ENCODE measurements at places on chromosomes 7 and 10.
A peak's percentile ranks its signal among the peaks of the same experiment; 100 is the strongest.

GRCh38 chr7:92635538-92635937, 45.3 kb upstream of the FAM133B start:
- no peak for DNase-seq

- no peak for DNase-seq
Observed at GRCh38 chr10:86753638-86754434, 2.6 kb upstream of the BMPR1A start.

DNA sequence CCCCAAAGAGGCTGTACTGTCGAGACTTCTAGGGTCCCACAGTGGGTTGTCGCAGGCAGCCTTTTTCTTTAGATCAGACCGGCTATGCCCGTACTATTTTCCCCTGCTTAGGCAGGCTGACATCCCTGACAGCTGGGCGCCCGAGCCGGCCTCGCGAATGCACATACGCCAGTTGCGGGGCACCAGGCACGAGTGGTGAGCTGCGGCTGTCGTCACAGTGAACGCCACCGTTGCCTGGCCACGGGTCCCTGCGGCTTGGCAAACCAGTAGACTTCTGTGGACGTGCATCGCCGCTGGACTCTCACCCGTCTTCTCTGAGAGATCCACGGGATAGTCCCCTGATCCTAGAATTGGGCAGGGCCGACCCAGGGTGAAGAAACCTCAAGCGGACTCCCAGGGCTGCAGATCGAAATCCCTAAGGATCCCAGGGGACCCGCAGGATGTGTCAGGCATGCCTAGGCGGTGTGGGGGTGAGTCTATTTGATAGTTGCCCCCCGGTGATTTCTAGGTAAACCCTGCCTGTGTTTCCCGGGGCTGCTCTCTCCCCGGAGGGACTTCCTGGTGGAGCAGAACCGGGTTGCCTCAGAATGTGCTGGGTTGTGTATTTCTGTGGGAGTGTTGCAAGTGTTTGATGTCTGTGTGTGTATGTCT, 33.0 kb upstream of the ZNF273 start:
- DNase-seq: peak; percentile 77

DNA sequence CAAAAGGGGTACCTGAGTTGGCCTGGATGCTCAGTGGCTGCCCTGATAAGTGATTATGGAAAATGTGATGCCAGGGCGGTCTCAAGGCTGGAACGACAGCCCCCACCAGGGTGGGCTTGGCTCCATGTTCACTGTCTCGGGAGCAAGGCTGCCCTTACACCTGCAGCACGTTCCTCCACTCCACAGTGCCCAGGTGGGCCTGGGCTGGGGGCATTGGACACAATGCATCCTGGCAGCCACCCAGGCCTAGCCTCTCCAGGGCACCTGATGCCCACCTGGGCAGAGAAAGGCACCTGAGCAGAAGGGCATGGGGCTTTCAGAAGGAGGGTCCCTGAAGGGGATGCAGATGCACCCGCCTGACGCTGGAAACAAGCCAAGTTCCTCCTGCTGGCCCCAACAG, 548.3 kb downstream of the DNAJB6 start:
- DNase-seq: no peak

- DNase-seq: no peak
Observed at GRCh38 chr10:99555825-99556523, 23.2 kb downstream of the NKX2-3 start.

DNA sequence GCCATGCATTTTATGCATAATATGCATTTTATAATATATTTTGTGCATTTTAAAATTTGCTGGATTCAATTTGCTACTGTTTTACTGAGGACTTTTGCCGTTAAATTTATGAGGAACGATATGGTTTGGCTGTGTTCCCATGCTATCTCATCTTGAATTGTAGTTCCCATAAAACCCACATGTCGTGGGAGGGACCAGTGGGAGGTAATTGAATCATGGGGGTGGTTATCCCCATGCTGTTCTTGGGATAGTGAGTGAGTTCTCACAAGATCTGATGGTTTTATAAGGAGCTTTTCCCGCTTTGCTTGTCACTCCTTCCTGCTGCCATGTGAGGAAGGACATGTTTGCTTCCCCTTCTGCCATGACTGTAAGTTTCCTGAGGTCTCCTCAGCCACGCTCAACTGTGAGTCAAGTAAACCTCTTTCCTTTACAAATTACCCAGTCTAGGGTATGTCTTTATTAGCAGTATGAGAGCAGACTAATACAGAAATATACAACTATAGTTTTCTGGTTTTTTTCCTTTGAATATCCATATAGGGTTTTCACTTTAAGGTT, 201.4 kb upstream of the SH2B2 start:
- DNase-seq: no peak

DNA sequence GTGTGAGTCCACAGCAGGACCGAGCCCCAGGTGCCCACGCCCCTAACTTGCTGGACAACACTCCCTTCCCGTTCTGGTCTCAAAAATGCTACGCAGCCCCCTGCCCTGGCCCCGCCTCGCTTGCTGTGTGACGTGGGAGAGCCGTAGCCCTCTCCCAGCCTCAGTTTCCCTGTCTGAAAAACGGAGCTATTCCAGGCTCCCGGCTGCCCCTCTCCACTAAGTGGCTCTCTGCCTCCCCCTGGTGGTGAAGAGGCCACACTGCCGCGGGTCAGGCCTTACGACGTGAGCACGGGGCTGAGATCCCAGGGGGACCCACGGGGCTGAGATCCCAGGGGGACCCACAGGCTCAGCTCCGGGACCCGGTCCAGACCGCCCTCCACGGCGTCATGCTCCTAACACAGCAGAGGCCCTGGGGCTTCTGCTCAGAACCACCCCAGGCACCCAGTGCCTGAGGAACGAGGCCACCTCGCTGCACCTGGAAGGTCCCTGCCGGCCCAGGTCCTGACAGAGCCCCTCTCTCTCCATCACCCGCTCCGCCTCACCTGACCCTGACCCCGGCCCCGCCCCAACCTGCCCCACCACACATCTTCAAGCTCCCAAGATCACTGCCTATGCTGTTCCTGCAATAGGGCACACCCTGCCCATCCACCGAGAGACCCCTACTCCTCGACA, 26.7 kb downstream of the MICALL2 start:
- no peak for DNase-seq

- DNase-seq: no peak
Observed at GRCh38 chr10:12390733-12391132, 41.4 kb downstream of the CAMK1D start.

DNA sequence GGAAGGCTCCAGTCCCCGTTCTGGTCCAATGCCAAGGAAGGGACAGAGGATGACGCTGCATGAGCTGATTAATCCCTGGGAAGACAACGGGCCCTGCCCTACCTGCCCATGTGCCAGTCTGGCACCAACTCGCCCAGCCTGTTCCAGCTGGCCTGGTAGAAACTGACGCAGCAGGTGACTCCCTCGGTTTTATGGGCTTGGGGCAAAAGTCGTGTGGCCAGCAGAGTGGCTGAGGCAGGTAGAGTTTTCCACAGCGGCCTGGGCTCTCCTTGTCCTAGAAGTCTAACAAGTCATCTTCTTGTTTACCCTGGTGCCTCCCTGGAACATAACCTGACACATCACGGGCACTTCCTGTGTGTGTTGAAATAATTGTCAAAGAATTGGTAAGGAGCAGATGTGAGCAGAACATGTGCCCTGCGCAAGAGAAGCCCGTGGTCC, 20.4 kb upstream of the LMTK2 start:
- DNase-seq: peak; percentile 97

- DNase-seq: no peak
Observed at GRCh38 chr7:98627413-98627790, 10.3 kb downstream of the NPTX2 start.

GRCh38 chr7:49483142-49483541, 290.3 kb upstream of the VWC2 start:
- DNase-seq: no peak

DNA sequence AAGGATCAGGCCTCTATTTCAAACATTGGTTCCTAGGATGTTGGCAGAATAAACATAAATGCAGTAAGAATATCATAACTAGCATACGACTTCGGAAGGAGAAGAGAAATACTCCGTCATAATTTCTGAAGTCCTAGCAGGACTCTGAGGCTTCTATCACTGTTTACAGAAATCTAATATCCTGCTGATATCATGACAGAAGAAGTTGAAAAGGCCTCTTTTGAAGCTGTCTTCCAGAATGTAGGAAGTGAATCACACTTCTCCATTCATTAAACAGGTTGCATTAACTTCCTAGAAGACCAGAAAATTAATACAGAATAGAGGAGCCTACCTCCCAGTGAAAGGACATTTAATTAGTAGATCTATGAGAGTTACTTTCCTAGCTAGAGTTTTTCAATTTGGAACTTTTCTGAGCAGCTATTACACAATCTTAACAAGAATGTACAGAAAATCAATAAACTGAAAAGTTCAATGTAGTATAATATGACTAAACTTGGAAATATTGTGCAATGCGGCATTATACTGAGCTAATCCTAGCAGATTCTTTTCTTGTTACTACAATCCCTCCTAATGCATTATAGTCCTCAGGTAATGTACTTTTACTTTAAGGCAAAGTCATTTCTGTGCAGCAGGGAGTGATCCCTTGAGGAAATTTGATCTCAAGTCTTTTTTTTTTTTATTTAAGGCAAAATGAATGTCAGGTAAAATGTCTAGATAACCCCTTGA, 622.6 kb upstream of the CELF2 start:
- no peak for DNase-seq

- no peak for DNase-seq
Observed at GRCh38 chr10:78968943-78969342, 99.8 kb upstream of the ZMIZ1 start.

DNA sequence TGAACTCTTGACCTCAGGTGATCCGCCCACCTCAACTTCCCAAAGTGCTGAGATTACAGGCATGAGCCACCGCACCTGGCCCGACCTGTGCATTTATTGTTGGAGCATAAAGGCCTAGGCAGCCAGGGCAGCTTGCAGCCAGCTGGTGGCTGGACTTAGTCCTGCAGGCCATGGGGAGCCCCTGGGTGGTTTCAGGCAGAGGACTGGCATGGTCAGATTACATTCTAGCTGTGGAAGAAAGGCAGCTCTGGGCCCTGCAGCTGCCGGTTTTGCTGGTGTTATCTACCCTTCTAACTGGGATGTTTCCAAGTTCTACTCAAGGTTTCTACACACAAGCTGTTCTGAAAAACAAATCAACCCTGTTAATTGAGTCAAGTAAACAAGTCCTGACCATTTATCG, 22.7 kb upstream of the MKRN1 start:
- no peak for DNase-seq

DNA sequence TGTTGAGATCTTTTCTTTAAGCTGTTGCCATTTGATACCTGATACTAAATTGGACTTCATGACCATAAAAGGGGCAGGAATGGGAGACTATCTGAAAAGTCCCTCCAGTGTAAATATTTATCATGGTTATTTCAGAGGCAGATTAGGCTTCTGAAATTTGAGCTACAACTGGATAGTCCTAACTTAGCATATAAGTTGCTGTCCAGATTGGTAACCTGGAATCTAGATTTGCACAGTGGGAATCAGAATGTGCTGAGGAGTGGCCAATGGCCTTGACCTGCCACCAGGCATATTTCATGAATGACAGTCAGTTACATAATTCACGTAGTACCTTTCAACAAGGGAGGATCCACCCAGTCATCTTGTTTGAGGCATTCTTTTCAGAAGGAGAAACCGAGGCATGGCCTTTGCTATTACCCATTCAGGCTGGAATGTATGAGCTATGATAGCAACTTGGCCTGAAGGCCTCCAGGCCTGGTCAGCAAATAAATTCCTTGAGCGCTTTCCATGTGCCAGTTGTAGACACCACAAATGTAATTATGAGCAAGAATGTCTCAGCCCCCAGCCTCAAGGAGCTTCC, 80.0 kb downstream of the EEPD1 start:
- DNase-seq: no peak

GRCh38 chr10:784403-785088, 95.1 kb upstream of the DIP2C start:
- peak; percentile 88 for DNase-seq

- DNase-seq: no peak
Observed at GRCh38 chr7:1918881-1919525, 248.9 kb downstream of the ELFN1 start.

DNA sequence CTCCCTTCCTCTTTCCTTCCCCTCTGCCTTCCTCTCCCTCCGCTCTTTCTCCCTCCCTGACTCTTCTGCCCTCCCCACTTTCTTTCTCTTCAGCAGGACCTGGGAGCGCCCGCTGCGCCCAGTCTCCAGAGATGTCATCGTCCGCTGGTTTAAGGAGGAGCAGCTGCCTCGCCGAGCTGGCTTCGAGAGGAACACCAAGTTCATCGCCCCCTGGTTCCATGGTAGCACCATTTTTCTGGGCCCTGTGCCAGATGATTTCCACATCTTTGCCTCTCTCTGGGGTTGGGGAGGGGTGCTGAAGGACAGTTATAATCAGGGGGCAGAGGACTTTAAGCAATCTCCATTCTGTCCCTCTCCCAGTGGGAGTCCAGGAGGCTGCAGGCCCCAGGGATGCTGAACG, 71.6 kb downstream of the SH2D4B start:
- no peak for DNase-seq

- no peak for DNase-seq
Observed at GRCh38 chr10:110649347-110650264, 5.5 kb downstream of the RBM20 start.

DNA sequence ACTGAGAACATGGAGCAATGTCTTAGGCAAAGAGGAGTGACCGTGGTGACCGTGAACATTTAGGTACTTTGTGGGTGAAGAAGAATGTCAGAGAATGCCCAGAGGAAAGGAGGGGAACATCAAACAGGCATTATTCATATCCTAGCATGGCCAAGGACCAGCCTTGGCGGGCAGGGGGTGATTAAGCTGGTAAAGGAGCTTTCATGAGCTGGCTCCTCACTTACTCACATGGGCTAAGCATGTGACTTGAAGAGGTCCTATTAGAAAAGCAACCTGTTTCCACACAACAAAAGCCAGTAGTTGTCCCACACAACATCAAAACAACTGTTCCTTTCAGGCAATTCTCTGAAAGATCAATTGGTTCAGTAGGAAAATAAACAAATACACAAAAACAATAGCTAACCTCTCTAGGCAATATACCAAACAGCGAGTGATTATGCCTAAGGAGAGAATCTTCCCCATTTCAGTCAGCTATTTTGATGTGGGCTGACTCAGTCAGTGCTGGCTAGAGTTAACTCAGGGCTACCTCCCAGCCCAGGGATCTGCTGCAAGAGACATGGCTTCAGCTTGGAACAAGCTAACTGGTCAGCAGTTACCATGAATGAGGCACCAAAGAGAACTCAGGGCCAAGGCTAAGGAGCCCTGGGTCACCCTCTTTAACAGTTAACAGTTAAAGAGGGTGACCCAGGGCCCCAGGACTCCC, 283.5 kb downstream of the ARHGAP12 start:
- no peak for DNase-seq

- DNase-seq: no peak
Observed at GRCh38 chr10:132329565-132330485, 2.2 kb upstream of the LRRC27 start.

DNA sequence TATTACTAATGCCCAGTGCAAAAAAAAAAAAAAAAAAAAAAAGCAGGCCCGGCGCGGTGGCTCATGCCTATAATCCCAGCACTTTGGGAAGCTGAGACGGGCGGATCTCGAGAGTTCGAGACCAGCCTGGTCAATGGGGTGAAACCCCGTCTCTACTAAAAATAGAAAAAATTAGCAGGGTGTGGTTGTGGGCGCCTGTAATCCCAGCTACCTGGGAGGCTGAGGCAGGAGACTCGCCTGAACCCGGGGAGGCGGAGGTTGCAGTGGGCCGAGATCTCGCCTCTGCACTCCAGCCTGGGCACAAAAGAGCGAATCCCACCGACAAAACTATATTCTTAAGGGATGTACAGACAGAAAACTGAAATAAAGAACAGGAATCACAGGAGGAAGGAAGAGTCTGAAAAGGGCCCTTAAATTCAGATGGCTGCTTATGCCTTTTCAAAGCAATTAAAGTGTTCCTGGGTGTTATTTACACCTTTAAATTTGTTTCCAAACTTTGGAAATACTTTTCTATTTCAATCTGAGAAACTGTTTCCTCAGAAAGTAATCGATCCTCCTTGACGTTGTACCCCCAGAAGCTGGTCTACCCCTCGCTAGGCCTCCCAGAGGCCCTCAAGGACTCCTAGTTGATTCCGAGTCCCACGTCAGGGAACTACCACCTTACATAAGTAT, 2.0 kb upstream of the KMT2E start:
- no peak for DNase-seq

All from vagina (tissue), 2 donors.